ENCODE measurements at places on chromosomes 6 and 20. TPM values are rescaled to one million over a fixed set of nuclear protein-coding genes. Genes with fewer than 3 reads are reported as not detected.

Gene EPB41L2
- total RNA-seq = 314 TPM

Gene SSTR4
- not detected for total RNA-seq

Gene SLC44A4
- total RNA-seq = 1.6 TPM

Gene MMUT
- 18.4 TPM for total RNA-seq

Gene TRAM2
- total RNA-seq = 29.4 TPM

Gene DLK2
- total RNA-seq = 0.18 TPM

Gene LY86
- total RNA-seq = not detected

Gene GABRR1
- not detected for total RNA-seq

Gene BMP2
- 1.1 TPM for total RNA-seq

Gene HLA-DQB1
- total RNA-seq = 22.0 TPM

Gene MAN1A1
- 34.4 TPM for total RNA-seq

Gene PIM1
- total RNA-seq = 9.6 TPM

Gene RBM12
- total RNA-seq = 121 TPM

Gene ID4
- 5.6 TPM for total RNA-seq

Gene PPP1R3G
- 0.05 TPM for total RNA-seq

Gene CALHM4
- not detected for total RNA-seq

Gene CAGE1
- total RNA-seq = not detected

Gene TINAG
- not detected for total RNA-seq

Gene CTCFL
- 0.21 TPM for total RNA-seq

Gene NOX3
- not detected for total RNA-seq

Gene NMBR
- not detected for total RNA-seq
